NCI-H526 treated with DMSO at 0.1 percent for 48 hours (cell line): ENCODE measurements at places on chromosomes 2 and 18.
A peak's percentile ranks its signal among the peaks of the same experiment; 100 is the strongest.

GRCh38 chr2:232487385-232488096, at the start of gene ECEL1:
TSS of gene ECEL1 (minus strand) at chr2:232487834. CDS start at chr2:232486653, 1,181 bp downstream.
- DNase-seq: no peak

DNA sequence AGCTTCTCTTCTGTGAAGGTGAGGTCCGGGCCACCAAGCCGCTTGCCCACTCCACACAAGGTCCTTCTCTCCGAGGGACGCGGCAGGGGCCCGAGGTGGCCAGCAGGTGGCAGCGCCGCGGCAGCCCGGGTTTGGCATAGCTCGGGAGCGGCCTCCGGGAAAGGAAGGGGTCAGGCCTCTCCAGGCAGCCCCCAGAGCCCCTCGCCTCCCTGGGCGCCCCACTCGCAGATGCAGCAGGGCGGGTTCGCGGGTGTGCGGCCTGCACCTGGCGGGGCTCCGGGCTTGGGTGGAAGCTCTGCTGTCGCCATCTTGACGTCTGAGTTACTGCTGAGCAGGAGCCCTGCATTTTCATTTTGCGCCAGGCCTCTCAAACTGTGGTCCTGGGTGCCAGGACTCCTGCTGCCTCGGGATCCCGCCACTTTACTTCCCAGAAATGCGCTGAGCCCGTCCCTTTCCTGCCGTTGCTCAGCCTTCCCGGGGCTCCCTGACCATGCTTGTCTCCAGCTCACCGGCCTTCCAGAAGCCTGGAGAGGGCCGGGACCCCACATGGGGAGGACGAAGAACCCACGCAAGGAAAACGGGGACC, 18.6 kb upstream of the NCL start:
- DNase-seq: peak; percentile 17

DNA sequence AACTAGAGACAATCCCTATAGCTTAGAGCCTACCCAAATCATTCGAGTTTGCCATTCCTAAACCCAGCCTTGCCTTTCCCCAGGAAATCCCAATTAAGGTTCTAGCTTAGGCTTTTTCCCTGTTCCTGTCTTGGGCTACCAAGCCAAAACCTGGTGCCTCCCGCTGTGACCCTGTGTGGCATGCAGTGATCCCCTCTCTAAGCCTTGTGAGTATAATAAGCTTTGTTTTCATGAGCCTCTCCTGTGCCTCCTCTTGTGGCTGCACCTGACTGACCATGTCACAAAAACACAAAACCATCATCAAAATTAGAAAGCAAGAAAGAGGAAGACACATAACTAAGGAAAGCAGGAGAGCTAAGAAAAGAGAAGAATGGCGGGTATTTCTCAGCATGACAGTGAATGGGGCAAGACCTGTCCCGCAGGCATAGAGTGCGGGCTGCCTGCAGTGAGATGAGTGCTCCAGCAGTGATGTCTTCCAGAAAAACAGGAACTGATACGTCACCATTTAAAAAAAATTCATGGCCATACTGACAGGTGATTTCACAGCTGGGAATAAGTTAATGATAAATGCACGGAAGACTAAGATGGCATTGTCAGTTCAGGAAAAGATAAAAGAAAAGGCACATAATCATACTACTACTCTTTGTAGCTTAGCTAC, 9.2 kb upstream of the PAIP2B start:
- no peak for DNase-seq

- no peak for DNase-seq
Measured at GRCh38 chr2:237735798-237736197, 62.8 kb upstream of the RBM44 start.

GRCh38 chr2:134943540-134943939, 24.9 kb downstream of the CCNT2 start:
- no peak for DNase-seq

DNA sequence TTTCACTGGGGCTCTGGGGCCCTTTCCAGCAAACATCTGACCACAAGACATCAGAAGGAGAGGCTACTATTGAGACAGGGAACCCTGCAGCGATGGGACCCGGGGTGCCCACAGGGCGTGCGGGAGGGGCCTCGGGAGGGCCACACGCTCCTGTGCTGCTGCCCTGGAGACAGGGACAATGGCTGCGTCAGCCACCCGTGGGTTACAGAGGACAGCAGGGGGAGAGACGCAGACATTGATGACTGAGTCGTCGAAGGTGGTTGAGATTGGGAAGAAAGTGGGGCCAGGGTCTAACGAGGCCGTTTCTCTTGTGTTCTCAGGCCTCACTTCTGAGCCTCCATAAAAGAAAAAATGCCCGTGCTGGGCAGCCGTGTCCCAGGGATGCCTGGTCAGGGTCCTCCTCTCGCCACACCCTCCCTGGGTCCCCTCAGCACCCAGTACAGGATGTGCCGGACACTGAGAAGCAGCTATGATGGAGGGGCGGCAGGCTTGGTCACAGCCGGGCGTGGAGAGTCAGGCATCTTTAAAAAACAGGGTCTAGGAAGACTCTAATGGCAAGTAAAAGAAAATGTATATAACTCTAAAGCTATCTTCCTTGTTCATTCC, 73.9 kb downstream of the NDUFA10 start:
- no peak for DNase-seq

DNA sequence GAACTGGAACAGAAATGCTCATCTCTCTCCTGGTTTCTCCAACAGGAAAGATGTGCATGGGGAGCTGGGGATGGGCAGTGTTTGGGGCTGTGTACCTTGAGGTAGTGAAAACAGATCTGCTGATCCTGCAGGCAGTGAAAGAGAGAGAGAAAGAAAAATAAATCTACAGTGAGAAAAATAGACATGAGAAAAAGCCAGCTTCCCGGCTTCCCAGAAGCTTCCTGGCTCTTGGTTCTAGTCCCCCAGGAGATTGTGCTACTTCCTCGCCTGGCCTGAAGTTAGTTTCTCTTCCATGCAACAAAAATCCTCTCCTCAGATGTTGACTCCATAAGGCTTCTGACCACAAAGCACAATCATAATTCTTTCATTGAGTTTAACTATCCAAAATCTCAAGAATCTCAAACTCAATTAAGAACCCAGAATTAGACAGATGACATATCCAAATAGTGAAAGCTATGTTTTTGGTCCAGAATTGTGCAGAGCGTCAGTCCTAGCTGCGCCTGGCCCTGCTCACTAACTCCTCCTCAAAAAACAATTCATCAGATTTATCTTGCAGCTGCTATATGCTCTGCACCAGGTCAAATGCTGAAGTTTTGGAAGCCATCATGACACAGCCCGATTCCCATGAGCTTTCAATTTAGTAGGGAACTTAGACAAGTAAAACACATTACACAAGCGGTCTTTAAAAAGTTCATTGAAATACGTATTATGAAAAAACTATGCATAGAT, 20.1 kb upstream of the NAB1 start:
- DNase-seq: no peak

DNA sequence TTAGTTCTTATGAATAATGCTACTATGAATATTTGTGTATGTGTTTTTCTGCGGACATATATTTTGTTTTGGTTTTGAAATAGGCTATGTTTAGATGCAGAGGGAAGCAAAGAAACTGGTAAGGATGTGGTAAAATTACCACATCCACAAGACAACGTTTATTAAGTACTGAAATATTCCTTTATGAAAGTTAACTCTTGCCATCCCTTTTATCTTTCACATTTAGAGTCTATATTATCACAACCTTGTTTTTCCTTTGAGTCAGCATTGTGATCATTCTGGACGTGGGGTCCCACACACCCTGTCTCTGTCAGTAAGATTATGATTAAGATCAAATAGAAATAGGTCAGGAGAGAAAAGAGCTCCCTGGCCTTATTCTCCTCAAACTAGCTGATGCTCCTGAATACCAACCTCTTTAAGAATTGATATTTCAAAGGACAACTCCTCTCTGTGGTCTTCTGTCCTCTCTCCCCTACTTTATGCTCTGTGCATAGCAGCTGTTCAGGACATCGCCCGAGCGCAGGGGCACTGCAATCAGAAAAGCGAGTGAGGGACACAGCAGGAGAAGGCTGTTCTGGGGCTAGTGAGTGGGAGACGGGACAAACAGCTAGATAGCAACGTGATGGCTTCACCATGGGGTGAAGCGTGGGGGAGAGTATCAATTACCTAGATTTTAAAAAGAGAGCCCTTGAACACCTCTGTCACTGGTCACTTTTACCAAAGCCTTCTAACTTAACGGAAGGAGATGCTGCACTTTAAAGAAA, 12.2 kb downstream of the METAP1D start:
- no peak for DNase-seq

DNA sequence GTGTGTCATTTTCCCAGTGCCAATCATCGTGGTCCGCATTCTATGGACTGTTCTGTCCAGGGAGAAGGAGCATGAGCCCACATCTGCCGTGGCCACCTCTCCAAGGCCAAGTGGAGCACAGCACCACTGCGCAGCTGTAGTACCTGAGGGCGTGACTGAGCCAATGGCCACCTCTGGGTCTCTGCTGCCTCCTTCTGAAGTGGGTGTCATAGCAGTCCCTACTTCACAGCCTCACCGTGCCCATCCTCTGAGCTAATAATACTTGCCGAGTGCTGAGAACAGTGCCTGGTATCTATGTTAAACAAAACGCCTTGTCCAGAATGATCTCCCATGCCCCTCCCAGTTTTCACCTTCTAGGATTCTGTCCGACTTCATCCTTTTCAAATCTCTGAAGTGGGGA, 256.1 kb downstream of the PRKCE start:
- DNase-seq: no peak

- no peak for DNase-seq
Measured at GRCh38 chr18:72056171-72056570, 488.0 kb downstream of the CBLN2 start.

DNA sequence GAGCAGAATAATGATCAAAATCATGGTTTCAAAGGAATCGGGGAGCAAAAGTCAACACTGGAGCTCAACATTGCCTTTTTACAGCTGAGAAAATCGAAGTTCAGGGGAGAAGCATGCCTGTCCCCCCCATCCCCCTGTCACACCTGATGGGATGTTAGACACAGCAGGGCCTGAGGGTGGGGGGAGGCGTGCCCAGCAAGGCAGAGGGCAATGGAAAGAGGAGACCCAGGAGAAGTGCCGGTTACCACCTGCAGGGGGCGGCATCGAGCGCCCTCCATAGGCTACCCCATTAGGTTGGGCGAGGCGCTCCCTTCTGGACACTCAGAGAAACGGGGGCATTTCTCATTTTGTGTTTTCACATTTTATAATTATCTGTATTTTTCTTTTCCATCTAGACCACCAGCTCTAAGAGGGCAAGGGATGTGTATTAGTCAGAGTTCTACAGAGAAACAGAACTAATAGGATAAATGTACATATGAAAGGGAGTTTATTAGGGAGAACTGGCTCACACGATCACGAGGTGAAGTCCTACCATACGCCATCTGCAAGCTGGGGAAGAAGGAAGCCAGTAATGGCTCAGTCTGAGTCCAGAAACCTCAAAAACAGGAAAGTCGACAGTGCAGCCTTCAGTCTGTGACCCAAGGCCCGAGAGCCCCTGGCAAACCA, 271.3 kb downstream of the LRATD1 start:
- no peak for DNase-seq

DNA sequence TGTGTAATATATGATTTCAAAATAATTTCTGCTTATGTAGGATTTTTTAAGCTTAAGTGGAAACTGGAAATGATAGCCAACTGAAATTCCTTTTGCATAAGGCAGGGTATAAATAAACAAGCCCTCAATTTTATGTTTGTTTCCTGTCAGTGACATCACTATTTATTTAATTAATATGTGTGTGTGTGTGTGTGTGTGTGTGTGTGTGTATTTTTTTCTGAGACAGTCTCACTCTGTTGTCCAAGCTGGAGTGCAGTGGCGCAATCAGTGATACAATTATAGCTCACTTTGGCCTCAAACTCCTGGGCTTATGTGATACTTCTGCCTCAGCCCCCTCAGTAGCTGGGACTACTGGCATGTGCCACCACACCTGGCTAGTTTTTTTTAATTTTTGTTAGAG, 29.3 kb upstream of the CYP20A1 start:
- no peak for DNase-seq

DNA sequence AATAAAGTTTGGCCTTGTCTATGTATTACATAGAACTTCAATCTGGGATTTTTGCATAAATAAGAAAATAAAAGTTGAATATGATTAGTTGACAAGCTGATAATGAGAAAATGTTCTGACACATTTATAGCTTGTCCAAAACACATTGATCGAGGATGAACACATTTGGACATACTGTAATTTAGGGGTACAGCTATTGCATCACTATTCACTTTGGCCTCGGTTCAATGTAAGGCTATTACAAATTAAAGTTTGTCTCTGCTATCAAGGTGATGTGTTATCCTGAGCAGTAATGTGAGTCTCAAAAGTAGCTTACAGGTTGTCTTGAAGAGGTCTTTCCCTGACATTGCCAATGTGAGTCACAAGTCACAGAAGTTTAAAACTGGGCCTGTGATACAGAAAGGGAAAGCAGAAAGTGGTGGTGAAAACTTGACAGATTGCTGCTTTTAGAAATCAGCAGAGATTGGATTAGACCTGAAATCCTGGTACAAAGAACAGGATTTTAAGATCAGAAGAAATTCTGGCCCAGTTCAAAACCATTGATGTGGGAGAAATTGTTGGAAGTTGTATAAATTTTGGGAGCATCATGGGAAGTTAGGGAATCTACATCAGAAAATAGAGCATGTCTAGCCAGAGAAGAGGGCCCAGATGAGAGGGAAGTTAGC, 674.1 kb downstream of the NYAP2 start:
- no peak for DNase-seq

GRCh38 chr2:202634556-202635427, at the start of gene FAM117B:
TSS of gene FAM117B (plus strand) at chr2:202634969. CDS start at chr2:202635188, 219 bp downstream.
- DNase-seq: peak; percentile 96

- no peak for DNase-seq
Measured at GRCh38 chr2:8080063-8080462, 601.8 kb upstream of the ID2 start.

DNA sequence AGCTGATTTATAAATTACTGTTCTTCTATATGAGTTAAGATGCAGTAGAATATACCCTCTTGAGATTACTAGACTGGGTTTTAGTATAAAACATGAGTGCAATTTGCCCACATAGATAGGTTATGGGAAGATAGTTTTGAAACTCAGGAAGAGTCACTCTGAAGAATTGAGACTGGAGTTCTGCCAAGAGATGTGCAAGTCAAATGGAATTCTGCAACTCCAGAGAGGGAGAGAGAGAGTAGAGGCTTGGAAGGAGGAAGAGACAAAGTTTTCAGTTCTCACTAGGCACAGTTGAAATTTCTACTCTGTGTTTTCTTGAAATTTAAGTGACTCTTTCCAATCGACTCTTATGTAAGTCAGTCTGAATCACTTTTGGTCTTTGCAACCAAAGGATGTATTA, 878.8 kb downstream of the TSN start:
- no peak for DNase-seq

DNA sequence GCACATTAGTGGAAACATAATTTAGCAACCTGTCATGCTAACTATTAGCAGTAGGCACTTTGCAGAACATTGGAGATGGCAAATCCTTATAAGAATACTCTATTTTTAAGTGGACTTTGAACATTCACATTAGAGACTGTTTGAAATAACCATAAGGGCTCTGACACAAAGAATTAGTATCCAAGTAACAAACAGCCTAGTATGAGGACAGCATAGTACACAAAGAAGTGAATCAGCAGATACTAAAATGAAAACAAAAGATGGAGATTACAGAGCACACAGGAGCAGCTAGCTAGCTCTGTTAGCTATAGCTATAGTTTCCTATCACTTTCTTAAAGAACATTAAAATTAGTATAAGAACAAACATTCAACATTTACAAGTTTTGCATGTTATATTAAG, 256.3 kb upstream of the SPOPL start:
- no peak for DNase-seq

GRCh38 chr18:23832911-23833310, 143.7 kb downstream of the LAMA3 start:
- no peak for DNase-seq
